ENCODE measurements at places on chromosomes 5 and 9.

DNA sequence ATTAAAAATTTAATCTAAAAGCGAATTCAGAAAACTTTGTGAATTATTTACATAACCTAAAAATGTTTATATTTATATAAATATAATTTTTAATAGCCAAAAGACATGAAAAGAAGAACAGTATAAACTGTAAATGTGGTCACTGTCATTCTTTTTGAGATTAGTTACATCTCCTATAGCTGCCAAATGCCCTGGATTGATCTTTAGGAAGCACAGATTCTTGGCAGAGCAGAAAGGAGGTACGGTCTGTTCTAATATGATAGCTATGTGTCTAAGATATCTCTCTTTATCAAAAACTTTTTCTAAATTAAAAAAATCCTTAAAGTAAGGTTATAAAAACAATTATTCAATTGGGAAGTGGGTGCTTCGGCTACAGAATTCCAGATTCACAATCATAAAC, 151.0 kb downstream of the LPAR1 start:
- DNase-seq, result no peak

- DNase-seq, result no peak
Measured at GRCh38 chr9:114389612-114390368, 2.0 kb upstream of the AKNA start.

- DNase-seq, result no peak
Measured at GRCh38 chr5:161857358-161857757, 9.4 kb downstream of the GABRA1 start.

DNA sequence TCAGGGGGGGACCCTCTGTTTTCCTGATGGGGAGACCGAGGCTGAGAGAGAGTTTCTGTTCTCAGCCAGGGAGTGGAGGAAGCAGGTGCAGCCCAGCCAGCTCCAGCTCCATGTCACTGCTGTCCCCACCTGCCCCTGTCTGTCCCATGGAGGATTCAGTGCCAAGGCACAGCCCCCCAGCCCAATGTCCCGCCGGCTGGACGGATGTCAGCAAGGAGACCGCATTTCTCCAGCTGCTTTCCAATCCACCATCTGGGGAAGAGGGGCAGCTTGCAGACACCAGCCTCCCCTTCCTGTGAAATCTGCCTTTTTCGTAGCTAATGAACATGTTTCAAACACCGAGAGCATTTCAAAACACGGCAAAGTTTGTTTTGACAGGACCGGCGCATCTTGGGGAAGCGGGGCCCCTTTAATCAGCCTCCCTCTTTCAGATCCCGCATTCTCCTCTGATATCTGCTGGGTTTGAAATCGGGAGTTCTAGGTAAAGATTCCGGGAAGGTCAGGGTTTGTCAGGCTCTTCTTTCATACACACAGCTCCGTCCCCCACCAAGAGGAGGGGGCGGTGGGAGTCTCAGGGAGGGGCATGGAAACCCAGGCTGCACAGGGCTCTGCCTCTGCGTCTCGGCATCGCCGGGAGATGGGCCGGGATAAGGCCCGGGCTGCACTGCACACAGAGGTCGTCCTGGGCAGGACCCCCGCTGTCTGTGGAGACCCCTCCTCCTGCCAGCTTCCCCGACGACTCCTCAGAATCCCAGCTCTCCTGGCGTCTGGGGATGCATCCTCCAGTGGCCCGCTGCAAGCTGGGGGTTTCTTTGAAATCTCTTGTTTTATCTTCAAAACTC, 74.8 kb downstream of the NEK6 start:
- DNase-seq, result no peak

GRCh38 chr5:86675311-86675710, 57.6 kb downstream of the COX7C start:
- DNase-seq, result no peak

- no peak for DNase-seq
Measured at GRCh38 chr5:61438298-61438970, 106.4 kb downstream of the ZSWIM6 start.

DNA sequence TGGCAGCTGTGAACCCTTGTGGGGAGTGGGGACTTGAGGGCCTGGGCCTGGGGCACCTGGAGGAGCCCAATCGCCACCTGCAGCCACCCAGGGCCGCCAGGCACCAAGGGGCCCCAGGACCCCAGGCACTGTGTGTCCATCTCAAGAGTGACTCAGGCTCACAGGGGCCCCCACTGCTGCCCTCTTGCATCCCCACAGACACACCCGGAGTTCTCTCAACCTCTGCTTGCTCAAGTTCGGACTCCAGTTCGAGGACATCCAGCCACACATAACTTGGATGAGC, 51.9 kb downstream of the MRPL36 start:
- DNase-seq, result no peak

Data from NCI-H1048 (cell line).